Immature natural killer cell (primary cell): ENCODE measurements at places on chromosomes 6 and 20.

- no peak for DNase-seq
These were observed 47.3 kb downstream of the ZFAND3 start for GRCh38 chr6:37866590-37867507.

DNA sequence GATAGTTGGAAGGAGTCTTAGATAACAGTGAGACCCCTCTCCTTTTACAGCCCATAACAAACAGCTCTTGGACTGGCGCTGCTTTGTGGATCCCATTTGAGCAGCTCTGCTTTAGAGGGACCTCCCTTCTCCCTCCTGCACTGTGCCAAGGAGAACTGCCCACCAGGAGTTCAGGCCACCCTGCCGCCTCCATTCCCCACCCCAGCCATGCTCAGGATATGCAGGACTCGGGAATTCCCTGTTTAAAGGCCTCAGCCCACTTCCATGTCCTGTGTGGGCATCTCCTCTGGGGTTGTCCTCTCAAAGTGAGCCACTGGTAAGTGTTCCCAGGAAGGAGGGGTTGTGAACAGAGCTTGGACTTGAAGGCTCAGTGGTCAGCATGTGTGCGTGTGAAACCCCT is 312.6 kb upstream of the RNF24 start:
- DNase-seq, result no peak

- no peak for DNase-seq
These were observed 1041.5 kb upstream of the MANEA start for GRCh38 chr6:94535798-94536197.

DNA sequence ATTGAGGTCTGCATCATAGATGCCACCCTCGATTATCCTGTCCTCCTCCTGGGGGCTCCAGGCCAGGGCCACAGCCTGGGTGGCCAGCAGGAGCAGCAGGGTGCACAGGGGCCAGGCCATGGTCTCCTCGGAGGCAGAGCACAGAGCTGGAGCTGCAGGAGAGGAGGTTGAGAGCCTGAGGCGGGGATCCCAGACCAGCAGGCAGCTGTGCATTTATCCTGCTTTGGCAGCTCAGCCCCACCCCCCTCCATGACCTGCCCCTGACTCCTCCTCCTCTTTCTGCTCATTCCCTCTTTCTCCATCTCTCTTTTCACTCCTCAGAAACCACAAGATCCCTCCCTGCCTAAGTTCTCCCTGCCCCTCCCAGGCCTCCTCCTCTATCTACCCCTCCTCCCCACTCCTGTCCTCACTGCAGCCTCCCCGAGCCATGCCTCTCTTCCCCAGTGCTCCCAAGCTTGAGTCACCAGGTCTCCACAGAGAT is at the start of gene CST2:
CST2 (minus strand) TSS at position 189 of the 481 bp plus-strand sequence; CDS start at position 120, 69 bp downstream.
- DNase-seq, result no peak

DNA sequence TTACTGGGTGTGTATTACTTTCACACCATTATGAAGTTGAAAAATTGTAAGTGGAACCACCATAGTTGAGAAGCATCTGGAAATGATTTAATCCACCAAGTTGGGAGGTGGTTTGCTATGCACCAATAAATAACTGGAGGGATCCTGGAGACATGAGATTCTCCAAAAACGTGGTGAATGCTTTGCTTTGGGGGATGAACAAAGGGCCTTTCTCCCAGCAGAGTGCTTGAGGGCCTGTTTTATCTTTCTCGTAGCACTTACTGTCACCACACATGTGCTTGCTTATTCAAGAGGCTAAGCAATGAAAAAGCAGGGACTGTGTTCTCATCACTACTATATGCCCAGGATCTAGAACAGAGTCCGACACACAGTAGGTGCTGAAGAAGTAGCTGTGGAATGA is 371.1 kb downstream of the DHX35 start:
- DNase-seq, result no peak

DNA sequence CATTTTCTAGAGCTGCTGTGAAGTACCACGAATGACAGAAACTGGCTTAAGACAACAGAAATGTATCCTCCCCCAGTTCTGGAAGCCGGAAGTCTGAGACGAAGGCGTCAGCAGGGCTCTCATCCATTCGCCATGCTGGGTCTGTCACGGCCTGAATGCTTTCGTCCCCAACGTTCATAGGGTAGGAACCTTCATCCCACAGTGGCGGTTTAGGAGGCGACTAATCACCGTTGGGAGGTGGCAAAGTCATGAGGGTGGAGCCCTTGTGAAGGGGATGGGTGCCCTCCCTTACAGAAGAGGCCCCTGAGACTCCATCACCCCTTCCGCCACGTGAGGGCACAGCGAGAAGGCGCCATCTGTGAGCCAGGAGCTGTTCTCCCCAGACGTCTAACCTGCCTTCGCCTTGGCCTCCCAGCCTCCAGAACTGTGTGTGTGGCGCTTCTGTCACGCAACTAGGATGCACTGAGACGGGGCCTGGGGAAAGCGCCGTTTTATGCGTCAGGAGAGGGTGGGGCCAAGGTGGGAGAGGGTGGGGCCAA is 250.3 kb downstream of the TTLL2 start:
- no peak for DNase-seq

- no peak for DNase-seq
These were observed 20.7 kb upstream of the PHACTR3 start for GRCh38 chr20:59583428-59584277.

DNA sequence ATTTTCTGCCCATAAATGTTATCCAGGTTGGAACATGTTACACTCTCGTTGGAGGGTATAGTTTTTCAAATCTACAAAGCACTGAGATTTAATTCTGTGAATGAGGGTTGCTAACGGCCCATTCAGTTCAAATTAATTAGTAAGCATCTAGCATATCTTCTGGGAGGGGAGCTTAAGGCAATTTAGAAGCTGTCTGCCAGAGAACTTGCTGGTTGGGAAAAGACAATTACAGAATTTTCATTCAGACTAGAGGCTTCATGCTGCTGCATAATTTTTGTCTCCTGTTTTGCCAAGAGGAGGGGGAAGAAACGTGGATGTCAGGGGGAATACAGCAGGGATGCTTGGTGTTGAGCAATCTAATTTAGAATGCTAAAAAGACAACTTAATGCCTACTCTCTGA is 268.3 kb upstream of the FAM83B start:
- DNase-seq, result no peak

DNA sequence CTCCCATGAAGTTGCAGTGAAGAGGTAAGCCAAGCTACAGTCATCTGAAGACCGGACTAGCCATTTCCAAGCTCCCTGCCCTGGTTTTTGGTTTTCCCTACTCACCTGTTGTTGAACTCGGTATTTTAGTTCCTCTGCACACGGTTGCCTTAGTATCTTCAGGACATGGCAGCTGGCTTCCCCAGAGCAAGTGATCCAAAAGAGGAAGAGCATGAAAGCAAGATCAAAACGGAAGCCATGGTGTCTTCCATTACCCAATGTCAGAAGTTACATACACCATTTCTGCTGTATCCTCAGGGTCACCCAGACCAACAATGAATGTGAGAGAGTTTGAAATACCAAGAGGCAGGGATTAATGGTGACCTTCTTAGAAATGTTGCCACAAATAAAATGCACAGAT is 276.6 kb upstream of the CNR1 start:
- DNase-seq, result no peak

- DNase-seq, result no peak
These were observed 693 bp downstream of the FAM50B start for GRCh38 chr6:3849681-3850450.

GRCh38 chr6:76708641-76709331 is 636.3 kb upstream of the IMPG1 start:
- no peak for DNase-seq

GRCh38 chr6:53335224-53335994 is 13.3 kb downstream of the ELOVL5 start:
- DNase-seq, result peak; percentile 75

- DNase-seq, result no peak
These were observed 104.4 kb downstream of the RNASET2 start for GRCh38 chr6:166851911-166852310.
